Liver (tissue), 10 donors: ENCODE measurements at places on chromosomes 12 and 14. TPM values are rescaled to one million over a fixed set of nuclear protein-coding genes. Genes with fewer than 3 reads are reported as not detected.

- H3K27me3 ChIP-seq: no peaks in the 10 kb centered on the region
- no peak for DNase-seq
- H3K36me3 ChIP-seq: no peaks in the 10 kb centered on the region
- H3K4me1 ChIP-seq: no peaks in the 10 kb centered on the region
These were observed 288.7 kb downstream of the RPAP3 start for GRCh38 chr12:47417121-47417520.

GRCh38 chr14:30572237-30572636, 13.3 kb downstream of the G2E3 start:
- no peaks in the 10 kb centered on the region for H3K27me3 ChIP-seq
- no peak overlapping the region for H3K4me3 ChIP-seq
- no peaks in the 10 kb centered on the region for H3K36me3 ChIP-seq
- DNase-seq: no peak

GRCh38 chr14:51188566-51189185, 51.4 kb upstream of the TMX1 start:
- DNase-seq: no peak
- no peak overlapping the region for H3K27ac ChIP-seq
- H3K4me3 ChIP-seq: no peak overlapping the region
- no peaks in the 10 kb centered on the region for H3K27me3 ChIP-seq

The DTX1 gene
- polyA plus RNA-seq: 3.5 TPM

The OR4K5 gene
- polyA plus RNA-seq: not detected
